ENCODE measurements at places on chromosomes 6 and 20.

GRCh38 chr6:155188707-155189496, 74.9 kb upstream of the CLDN20 start:
- DNase-seq: no peak

- DNase-seq: no peak
Measured at GRCh38 chr6:28211840-28212509, 13.1 kb upstream of the ZSCAN9 start.

- DNase-seq: no peak
Measured at GRCh38 chr6:151876122-151876521, 68.6 kb downstream of the ESR1 start.

GRCh38 chr20:5973172-5973571, 22.7 kb downstream of the MCM8 start:
- DNase-seq: no peak

- no peak for DNase-seq
Measured at GRCh38 chr6:10478187-10479040, 42.7 kb upstream of the GCNT2 start.

GRCh38 chr6:72561629-72562028, 60.2 kb upstream of the KCNQ5 start:
- no peak for DNase-seq

DNA sequence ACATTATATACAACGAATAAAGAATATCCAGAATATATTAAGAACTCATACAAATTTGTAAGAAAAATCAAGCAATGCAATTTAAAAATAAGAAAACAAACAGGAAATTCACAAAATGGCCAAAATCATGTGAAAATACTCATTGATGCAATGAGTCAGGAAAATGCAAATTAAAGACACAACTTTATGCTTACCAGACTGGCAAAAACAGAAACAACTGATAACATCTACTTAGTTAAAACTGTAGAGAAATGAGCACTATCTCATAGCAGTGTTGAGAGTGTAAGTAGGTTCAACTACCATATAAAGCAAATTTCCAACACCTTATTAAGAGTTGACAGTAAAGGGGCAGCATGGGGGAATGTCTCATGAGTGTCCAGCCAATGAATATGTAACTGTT, 62.3 kb downstream of the SYCP2 start:
- no peak for DNase-seq

GRCh38 chr20:2887715-2888114, 14.4 kb downstream of the PTPRA start:
- DNase-seq: no peak

DNA sequence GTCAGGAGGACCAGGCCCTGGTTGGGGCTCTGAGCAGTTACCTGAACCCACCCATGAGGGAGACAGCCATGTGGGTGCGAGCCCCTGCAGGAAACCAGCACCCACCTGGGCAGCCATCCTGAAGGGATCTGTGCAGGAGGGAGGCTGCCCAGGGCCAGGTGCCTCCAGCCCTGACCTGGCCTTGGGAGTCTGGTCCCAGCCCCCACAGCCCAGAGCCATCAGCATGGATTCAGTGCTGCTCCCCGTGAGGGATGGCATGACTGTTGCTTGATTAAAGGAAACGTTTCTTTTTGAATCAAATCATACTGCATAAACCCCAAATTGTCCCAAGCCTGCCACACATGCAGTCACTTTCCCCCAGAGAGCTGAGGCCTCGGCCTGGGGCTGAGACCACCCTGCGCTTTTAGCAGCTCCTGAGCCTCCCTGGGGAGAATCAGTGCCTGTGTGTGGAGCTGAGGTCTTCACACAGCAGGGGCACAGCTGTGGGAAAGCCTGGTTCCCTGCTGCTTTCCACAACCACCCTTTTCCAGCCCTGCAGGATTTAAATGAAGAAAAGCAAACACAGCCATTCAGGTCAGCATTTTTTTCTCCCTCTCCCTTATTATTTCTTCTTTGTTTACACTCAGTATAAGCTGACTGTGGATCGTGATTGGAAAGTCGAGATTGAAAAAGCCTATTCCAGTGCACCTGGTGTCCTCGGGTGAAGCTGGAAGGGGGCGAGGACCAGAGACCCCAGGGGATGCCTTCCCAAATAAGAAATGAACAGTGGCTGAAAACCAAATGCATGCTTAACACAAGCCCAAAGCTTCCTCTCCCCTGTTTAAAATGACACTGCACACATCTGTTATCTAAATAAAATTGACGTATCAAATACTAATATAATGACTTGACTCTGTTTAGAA, 283.9 kb downstream of the SMOC2 start:
- no peak for DNase-seq

GRCh38 chr20:16263582-16263981, 309.7 kb downstream of the KIF16B start:
- no peak for DNase-seq

DNA sequence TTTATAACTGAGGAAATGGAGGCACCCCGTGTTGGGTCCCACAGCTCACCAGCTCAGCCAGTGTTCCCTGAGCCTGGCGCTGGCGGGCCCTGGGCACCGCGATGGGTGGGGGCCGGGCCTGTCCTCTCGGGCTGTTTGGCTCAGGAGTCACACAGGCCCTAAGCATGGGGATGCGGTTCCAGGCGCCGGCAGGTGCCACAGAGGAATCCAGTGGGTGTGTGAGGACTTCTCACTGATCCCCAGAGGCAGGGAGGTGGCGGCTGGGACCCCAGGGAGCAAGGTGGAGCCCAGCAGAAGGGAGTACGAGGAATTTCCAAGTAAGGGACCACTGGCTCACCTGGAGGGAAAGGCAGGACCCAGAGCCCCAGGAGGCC, 57.5 kb downstream of the IRF4 start:
- DNase-seq: no peak

DNA sequence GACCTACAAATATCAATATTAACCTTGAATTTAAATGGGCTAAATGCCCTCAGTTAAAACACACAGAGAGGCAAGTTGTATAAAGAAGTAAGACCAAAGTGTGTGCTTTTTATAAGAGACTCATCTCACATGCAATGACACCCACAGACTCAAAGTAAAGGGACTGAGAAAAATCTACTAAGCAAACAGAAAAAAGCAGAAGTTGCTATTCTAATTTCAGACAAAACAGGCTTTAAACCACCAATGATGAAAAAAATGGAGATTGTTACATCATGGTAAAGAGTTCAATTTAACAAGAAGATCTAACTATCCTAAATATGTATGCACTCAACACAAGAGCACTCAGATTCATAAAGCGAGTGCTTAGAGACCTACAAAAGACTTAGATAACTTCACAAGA, 741.9 kb upstream of the MARCKS start:
- DNase-seq: no peak

GRCh38 chr6:73382462-73383113, 12.0 kb upstream of the DDX43 start:
- DNase-seq: no peak

DNA sequence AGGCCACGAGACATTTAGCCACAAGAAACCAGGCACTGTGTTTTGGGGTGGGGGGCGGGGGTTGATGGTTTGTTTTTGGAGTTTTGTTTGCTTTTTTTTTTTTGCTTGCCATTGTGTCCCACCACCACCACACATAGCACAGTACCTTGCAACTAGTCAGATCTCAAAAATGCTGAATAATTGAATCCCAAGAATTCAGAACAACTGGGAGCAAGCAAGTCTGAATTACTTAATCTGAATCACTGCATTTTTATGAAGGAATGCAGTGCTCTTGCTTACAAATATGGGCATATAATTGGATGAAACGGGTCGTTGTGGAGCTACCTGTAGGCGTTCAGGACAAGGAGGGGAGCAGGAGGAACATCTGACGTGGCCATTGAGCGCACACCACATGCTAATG, 151.5 kb upstream of the CDYL start:
- DNase-seq: no peak
